ENCODE measurements at places on chromosomes 1 and 21. TPM values are rescaled to one million over a fixed set of nuclear protein-coding genes. Genes with fewer than 3 reads are reported as not detected.

SPRR2G gene
- total RNA-seq = not detected

LRRC39 gene
- 132 TPM for total RNA-seq

DMRTA2 gene
- total RNA-seq = not detected

CELA3A gene
- total RNA-seq = not detected

ITLN2 gene
- total RNA-seq = not detected

TIAM1 gene
- total RNA-seq = 28.0 TPM

TAS1R1 gene
- total RNA-seq = 2.2 TPM

REN gene
- not detected for total RNA-seq

GFI1 gene
- total RNA-seq = 2.6 TPM

WDR4 gene
- 13.7 TPM for total RNA-seq

RGS8 gene
- total RNA-seq = 0.10 TPM

SH3BGR gene
- 95.6 TPM for total RNA-seq

PSRC1 gene
- 5.4 TPM for total RNA-seq

IL12RB2 gene
- total RNA-seq = 2.5 TPM

SIM2 gene
- 14.6 TPM for total RNA-seq

NBPF4 gene
- total RNA-seq = not detected

CLCA2 gene
- total RNA-seq = 12.7 TPM

LEPR gene
- 19.6 TPM for total RNA-seq

CCDC181 gene
- 1.6 TPM for total RNA-seq

KAZN gene
- 12.3 TPM for total RNA-seq

CACNA1E gene
- 0.41 TPM for total RNA-seq

RBP7 gene
- 6.2 TPM for total RNA-seq

ADAM30 gene
- not detected for total RNA-seq

MCOLN3 gene
- 0.62 TPM for total RNA-seq

ARID4B gene
- total RNA-seq = 54.7 TPM

C1orf87 gene
- 0.51 TPM for total RNA-seq

LRRC7 gene
- total RNA-seq = 4.5 TPM

RHD gene
- total RNA-seq = 0.92 TPM

LINGO4 gene
- 0.41 TPM for total RNA-seq

OR2T33 gene
- not detected for total RNA-seq

PROX1 gene
- 15.6 TPM for total RNA-seq

RCSD1 gene
- 141 TPM for total RNA-seq

ROR1 gene
- 13.6 TPM for total RNA-seq

BCL2L15 gene
- 0.41 TPM for total RNA-seq

TTF2 gene
- 12.3 TPM for total RNA-seq

FHAD1 gene
- total RNA-seq = 3.8 TPM

CBR1 gene
- total RNA-seq = 49.4 TPM

FAM72B gene
- total RNA-seq = 1.5 TPM

RIPPLY3 gene
- total RNA-seq = 0.72 TPM

RNU1-3 gene
- total RNA-seq = under 0.01 TPM

PRKACB gene
- 36.7 TPM for total RNA-seq

PRRX1 gene
- total RNA-seq = 185 TPM

CR1L gene
- not detected for total RNA-seq

ABCB10 gene
- 22.4 TPM for total RNA-seq

OR2T11 gene
- total RNA-seq = not detected

TCHH gene
- total RNA-seq = not detected

VWA5B1 gene
- 0.31 TPM for total RNA-seq

HRNR gene
- total RNA-seq = not detected

HES2 gene
- total RNA-seq = 3.2 TPM

CELA2A gene
- total RNA-seq = not detected

Measured in tongue (tissue), 3 donors.